ENCODE measurements at places on chromosomes 4 and X.

GRCh38 chr4:117768610-117769009 lies 265.7 kb upstream of the NDST3 start:
- no peak for DNase-seq

GRCh38 chr4:38946919-38947318 lies 79.3 kb downstream of the FAM114A1 start:
- DNase-seq = no peak

DNA sequence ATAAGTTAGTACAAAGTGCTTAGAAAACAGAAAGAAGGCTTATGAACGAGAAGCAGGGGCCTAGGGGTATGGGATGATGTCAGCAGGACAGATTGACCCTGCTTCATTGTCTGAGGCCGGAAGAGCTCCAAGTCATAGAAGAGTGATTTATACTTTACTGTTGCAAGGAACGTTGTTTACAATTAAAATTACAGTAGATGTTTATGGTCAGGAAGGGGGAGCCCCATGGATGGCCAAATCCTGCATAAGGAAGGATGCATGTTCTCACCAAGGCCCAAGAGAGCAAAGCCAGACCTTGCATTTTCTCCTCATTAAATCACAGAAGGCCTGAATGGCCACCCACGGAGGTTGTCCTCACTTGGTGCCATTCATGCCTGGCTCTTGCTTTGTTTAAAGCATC lies 115.3 kb downstream of the LDB2 start:
- DNase-seq = no peak

DNA sequence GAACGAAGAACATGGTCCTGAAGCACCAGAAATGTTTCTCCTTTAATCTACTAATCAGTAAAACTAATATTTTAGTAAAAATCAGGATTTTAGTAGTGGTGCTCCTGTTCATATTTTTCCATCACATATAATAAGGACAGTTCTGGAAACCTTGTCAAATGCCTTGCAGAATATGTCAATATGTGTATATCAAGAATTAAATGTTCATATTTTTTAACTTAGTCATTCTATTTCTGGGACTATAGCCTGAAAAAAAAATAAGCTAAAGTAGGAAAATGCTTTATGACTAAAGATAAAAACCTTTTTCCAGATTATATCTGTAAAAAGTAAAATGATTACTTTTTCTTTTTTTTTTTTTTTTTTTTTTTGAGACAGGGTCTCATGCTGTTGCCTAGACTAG lies 65.1 kb downstream of the MAB21L2 start:
- DNase-seq = no peak

GRCh38 chr4:183348706-183349659 lies 26.8 kb upstream of the CLDN24 start:
- peak; percentile 91 for DNase-seq

DNA sequence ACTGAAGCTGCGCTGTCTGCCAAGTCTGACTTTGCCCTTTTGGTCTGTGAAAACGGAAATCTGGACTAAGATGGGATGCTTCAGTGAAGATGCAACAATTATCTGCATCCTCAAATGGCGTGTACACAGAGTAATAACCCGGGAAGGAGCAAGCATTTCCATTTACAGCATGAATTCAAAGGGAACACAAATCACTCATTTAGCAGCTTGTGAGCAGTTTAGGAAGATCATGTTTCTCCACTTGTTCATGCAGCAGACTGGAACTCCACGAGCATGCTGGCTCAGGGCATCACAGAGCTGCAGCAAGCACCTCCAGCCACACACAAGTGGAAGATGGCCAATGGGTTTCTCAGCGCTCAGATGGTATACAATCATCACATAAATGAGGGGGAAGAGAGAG lies 175.5 kb downstream of the NLGN4X start:
- DNase-seq = no peak

DNA sequence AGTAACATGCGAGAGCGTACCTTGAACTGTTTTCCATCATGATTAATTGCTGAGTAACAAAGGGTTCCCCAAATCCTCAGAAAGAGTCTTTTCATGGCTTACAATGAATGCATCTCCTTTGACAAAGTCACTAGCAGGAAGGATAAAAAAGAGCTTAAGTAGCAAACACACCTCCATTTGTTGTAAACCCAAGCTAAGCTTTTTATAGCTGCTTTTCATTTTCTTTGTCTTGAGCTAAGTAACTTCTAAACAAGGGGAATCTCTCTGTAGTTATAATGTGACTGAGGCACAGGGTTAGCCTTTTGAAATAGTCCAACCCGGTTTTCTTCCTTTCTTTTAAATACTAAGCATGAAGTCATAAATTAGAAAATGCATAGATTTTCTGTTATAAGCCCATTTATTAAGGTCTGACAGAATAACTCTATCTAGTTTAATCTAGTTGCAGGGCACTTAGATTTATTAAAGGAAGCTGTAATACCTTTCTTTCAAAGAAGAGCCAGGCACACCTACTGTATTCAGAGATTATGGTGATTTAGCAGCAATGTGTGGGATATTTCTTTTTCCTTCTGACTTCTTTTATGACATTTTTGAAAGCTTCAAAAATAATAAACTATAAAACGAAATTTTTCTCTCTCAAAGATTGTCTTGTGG lies 226.9 kb upstream of the SMIM31 start:
- no peak for DNase-seq

DNA sequence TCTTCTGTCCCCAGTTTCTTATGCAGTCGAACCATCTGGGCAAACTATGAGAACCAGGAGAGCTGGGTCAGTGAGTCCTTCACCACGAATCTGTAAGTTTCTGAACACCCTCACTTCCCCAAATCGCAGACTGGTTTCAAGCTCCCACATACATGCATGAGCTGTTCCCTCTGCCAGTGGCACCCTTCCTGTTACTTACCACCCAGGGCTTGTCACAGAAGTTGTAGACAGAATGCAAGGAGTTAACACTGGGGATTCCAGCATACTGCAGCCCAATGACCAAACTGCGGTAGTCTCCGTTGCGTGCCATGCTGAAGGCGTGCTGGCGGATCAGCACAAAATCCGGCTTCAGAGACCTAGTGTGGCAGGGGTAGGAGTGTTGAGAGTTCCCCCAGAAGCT lies 14.6 kb downstream of the SYN1 start:
- DNase-seq = no peak
